ENCODE measurements at places on chromosomes 2 and 18.

DNA sequence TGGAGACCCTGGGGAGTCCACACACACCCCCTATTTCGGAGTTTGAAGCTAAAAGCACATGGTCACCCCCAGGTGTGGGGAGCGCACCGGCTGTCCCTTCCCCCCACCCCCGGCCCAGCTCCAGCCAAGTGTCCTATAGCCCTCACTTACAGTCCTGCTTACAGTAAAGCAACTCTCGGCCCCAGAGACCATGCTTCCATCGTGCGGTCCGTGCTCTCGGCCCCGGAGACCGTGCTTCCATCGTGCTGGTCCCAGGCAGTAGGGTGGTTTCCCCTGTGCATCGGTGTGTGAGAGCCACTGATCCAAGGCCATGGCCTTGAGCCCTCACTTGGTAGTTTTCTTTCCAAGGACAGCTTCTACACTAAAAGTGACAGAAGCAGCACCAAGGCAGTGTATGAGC is 48.7 kb downstream of the GBX2 start:
- DNase-seq = no peak

DNA sequence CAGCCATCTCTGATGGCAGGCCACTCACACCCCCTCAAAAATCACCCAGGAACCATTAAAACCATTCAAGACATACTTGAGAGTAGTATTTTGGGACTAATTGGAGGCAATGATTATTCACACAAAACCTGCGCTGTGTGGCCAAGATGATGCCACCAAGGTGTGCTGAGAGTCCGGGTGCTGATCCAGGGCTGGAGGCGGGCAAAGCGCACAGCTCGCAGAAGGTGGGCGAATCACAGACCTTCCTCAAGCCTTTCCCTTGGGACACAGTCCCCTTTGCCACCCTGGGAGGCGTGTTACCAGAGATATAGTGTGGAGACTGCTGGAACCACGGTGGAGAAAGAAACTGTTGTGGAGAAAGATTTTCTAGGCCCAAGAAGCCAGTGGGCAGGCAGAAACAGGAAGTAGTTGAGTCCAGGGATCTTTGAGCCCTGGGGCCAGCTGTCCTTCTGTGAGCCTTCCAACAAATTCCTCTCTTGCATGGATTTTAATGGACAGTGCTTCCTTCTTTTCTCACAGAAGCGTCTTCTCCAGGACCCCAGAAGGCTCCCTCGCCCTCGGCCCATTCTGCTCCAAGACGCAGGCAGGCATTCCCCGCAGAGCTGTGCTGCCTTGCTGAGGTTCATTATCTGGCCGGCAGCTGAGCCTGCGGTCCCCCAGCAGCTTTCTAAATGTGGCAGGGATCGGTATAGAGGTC is 8.0 kb downstream of the COPS9 start:
- no peak for DNase-seq

DNA sequence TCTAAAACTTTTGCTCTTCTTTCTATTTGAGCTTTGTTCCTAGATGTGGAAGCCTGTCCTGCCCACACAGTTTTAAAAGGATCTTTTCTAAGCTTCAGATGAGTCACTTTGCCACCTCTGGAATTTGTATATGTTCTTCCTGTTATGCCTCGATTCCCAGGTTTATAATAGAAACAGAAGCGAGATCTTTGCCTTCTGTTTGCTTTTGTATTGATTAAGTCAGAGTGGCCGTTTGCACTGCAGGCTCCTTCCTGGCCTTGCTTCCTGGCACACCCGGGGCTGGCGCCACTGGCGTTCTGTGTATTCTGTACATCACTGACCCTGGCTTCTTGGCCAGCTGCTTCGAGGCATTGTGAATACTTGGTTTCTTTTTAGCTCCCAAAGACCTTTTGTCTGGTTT is 91.8 kb downstream of the MTCL1 start:
- DNase-seq = no peak

GRCh38 chr2:196274387-196274809 is 103.0 kb upstream of the STK17B start:
- DNase-seq = no peak

- DNase-seq = no peak
Measured at GRCh38 chr2:33375054-33375453, 101.4 kb upstream of the RASGRP3 start.

DNA sequence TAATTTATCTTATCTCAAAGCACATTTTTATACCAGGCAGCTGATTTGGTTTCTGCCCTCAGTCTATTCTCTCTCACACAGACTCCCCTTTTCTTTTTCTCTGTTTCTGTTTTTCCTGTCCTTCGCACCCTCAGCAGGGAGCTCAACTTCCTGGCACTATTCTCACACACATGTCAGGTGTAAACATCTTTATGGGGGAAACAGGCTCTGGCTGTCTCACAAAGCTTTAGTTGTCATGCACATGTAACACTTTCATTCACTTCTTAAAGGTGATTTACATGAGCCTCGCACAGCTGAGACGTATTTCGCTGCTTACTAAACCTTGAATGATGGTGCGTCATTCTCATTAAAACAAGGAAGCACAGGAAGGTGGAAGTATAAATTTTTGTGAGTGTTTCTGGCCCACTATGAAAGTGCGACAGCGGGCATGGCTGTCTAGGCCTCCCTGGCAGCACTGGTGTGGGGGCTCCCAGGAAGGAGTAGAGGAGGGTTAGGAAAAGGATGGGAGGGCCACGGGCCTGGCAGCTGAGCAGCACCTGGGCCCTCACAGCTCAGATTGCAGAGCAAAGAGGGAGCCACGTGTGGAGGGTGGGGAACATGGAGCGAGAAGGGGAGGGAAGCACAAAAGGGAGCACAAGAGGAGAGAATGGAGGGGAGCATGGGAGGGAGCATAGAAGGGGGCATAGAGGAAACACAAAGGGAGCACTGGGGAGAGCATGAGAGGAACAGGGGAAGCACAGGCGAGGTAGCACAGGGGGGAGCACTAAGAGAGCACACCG is 46.2 kb upstream of the SNTG2 start:
- no peak for DNase-seq

DNA sequence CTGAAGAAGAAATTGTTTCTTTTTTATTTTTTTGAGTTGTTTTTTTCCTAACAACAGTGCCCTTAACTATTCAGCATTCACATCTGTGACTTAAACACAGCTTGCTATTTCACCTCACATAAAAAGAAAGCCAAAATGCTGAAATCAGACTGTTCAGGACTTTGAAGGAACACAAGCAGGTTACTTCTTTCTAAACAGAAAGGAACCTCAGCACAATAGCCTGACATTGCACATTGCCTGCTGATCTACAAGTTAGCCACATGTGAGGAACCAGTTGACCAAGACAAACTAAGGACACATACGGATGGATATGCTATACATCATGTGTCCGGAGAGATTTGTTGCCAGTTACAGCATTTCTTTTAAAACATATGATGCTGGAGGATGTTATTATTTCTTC is 331.1 kb downstream of the FSIP2 start:
- no peak for DNase-seq

DNA sequence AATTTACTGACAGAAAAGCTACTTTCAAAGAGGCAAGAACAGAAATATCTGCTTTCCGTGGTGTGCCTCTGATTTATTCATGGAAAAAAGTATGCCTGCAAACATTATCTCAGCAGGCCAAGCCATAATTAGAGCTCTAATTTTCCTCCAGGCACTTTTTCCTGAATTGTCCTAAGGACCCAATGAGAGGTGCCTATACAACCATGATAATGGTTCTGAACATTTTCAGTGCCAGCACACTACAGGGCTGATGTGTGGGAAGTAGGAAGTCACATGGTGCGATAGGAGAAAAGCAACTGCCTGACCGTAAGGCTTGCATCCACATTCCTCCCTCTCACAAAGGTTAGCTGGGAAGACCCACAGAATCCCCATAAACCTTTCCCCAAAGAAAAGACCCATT is 45.9 kb upstream of the EGR4 start:
- no peak for DNase-seq

GRCh38 chr2:24515831-24516230 is 24.8 kb downstream of the NCOA1 start:
- no peak for DNase-seq

GRCh38 chr2:240466579-240467148 is 31.2 kb downstream of the GPC1 start:
- DNase-seq = peak; percentile 4

- peak; percentile 52 for DNase-seq
Measured at GRCh38 chr2:43142921-43143438, 83.4 kb downstream of the ZFP36L2 start.

DNA sequence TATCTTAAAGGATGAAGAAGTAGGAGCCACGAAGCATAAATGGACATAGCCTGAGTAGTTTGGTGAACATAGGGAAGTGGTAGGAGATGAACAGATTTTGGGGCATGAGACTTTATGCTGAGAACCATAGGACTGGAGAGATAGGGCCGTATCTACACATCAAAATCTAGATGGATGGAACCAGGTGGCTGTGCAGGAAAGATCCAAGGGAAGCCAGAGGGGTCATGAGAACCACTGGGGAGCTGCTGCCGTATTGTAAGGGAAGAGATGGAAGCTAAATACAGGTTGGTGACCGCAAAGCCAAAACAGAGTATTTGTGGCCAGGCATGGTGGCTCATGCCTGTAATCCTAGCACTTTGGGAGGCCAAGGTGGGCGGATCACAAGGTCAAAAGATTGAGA is 124.3 kb downstream of the TRIB2 start:
- DNase-seq = no peak

GRCh38 chr2:216012830-216013079 is 596 bp downstream of the MREG start:
- no peak for DNase-seq
